ENCODE measurements at places on chromosomes 3 and 15.

DNA sequence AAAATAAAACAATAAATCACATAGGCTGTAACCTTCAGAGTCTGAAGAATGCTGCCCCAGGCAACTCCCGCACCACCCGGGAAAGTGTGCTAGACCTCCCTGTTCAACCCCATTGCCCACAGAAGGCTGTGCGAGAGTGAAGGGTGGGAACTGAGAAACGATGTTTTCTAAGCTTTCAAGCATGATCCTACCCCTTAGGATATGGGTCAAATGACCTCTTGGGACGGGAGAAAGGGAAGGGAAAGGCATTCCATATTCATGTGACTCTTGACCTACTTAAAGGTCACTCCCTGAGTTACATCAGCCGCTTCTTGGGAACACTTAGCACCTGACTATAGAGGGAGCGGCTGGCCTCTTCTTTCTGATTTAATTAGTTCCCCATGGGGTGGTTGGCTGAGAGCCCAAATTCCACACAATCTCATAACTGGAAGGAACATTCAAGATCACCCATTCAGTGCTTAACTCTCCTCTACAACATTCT, 114.7 kb upstream of the SLC24A5 start:
- no peak for DNase-seq

DNA sequence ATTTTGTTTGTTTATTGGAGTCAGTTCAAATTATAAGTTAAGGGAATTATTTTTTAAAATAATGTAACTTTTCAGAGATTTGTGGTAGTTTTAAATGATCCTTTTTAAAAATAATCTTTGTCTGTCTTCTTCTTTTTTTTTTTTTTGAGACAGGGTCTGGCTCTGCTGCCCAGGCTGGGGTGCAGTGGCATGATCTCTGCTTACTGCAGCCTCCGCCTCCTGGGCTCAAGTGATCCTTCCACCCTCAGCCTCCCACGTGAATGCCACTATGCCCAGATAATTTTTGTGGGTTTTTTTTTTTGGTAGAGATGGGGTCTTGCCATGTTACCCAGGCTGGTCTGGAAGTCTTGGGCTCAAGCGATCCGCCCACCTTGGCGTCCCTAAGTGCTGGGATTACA, 12.6 kb downstream of the FNDC3B start:
- no peak for DNase-seq

DNA sequence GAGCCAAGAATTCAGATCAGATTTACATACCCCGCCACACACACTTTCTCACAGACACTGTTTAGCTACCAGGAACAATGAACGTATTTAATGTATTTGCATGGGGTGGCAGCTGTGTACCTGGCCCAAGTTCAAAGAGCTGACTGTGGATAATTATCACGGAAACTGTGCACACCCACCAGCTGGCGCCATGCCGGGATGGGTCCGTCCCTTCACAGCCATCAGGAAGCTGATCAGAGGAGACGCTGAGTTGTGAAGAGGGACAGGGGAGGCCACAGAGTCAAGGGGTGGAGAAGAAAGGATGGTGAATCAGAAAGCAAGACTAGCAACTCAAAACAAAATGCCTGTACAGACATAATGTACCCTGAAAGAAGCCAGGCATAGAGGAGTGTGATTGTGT, 13.1 kb upstream of the PLA2G4D start:
- DNase-seq = no peak

DNA sequence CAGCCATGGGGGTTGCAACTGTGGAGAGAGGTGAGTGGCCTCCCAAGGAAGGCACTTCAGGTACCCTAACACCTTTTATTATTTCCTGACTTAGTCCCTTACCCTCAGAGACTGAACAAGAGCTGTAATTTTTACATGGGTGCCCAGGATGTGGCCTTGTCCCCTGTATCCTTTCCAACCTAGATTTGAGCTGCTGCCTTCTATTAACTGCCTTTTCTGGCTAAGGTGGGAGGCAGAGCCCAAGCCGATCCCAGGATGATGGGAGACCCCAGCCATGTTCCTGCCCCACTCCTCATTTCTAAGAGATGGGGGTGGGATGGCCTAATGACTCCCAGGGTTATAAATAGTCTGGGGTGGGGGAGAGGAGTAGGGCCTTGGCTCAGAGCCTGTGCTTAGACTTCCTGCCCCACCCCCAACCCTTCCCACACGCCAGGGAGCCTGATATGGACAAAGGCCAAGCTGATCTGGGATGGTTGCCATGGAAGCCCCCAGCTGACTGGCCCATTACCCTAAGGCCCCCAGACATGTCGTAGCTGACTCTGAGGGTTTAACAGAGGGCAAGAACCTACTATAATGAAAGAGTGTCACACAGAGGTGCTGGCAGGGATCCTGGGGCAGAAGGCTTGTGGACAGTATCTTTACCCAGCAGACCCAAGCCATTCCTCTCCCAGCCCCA, 1.9 kb downstream of the KLHDC8B start:
- no peak for DNase-seq

GRCh38 chr3:9749296-9749644, 482 bp upstream of the OGG1 start:
- DNase-seq = no peak

GRCh38 chr3:169619793-169620192, 43.7 kb downstream of the MECOM start:
- no peak for DNase-seq

DNA sequence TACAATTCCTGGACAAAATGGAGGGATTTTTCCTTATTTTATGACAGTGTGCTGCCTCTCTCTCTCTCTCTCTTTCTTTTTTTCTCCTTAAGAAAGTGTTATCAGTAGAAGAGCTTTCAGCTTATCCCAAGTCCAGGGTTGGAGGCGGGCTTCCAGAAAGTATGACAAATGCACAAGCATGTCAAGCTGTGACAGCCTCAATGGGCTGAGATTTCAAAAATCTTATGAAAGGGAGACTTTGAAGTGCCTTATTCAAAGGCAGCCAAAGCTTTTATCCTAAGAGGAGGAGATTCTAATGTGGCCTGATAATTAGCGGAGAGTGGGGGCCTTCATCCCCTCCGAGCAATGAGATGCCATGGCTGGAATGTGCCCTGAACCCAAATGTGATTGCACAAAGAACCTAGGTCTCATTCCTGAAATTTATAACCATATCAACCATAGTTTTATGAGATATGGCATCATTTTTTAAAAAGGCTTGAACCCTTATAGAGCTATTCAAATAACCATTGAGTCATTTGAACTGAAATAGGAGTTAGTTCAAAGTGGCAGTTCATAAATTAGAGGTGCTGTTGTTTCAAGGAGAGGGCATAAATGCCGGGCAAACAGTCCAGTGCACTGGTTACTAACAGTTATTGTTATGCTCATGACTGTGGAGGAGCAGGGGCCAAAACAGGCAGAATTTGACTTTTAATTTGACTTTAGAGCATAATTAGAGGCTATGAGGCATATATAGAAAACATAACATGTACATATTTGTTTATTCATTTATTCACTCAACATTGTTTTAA, 261.6 kb upstream of the THRB start:
- DNase-seq = no peak

DNA sequence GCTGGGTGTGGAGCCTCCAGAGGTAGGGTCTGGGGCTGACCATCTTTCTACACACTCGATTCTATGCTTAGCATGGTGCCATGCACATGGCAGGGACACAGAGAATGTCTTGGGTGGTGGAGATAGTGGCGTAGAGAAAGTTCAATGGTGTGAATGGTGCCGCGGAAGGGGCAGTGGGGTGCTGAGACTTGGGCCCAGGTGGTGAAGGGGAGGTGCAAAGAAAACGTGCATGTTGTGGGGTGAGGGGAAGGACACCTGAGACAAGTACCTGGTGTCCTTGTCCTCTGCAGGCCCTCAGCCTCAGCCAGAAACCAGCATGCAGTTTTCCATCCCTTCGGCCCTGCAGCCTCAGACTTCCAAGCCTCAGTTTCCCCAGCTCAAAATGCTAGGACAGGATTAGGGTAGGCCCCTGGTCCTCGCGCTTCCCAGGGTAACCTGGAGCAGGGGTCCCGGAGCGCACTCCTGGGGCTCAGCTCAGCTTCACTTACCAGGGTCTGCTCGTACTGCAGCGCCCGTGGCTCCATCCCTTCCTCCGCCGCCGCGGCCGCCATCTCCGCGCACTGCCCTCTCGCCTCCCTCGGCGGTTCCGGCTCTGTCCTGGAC, 375 bp downstream of the CLCN2 start:
- no peak for DNase-seq

- no peak for DNase-seq
Measured at GRCh38 chr15:90230071-90230494, 3.7 kb downstream of the CIB1 start.

DNA sequence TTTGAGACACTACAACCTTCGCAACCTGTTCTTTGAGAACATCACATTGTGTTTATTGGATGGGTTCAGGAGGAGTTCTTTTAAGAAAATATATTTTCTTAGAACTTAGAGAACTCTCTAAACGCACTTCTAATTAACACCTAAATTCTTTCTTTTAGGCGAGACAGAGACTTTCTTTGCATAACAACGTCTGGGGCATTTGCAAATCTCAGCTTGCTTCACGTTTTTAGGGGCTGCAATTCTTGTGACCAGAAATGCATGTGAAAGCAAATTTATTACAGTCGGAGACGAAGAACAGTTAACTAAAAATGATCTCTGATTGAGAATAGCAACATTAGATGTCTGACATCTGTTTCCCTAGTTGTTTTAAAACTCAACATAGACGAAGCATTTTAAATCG, 568.3 kb upstream of the ZNF717 start:
- no peak for DNase-seq

DNA sequence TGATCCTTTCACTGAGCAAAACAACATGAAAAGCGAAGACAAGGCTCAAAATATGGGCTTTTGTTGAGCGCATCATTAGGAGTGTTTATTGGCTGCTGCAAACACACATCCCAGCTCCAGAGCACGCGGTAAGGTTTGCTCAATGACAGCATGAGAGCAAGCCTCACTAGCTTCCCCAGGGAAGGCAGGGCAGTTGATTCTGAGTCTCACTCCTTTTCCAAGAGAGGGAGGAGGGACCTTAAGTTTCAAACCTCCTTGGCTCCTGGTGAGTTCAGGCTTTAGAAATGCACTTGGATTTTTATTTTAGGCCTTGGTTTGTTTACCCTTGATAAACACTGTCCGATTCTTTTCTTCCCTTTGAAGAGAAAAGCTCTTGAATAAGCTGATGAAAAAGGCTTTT, 69.1 kb upstream of the CACNA2D3 start:
- DNase-seq = no peak

DNA sequence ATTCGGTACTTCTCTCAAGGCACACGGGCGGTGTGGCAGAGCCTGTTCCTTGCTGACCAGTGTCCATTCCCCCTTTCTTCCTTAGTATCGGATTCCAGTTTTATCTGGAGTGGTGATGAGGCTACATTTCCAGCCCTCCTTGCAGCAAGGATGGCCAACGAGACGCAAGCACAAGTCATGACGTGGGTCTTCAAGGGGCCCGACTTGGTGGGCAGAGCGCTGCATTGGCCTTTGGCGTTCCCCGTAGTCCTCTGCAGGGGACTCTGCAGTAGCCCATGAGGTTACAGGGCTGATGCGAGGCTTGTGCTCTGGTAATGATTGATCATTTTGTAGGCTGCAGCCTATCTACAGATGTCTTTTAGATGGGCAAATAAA, 194.5 kb downstream of the OPA1 start:
- DNase-seq = no peak

All from CD4-positive, alpha-beta T cell treated with Interleukin-6 at 100 ng/mL for 8 hours (primary cell).